ENCODE measurements at places on chromosomes 1 and 21. TPM values are rescaled to one million over a fixed set of nuclear protein-coding genes. Genes with fewer than 3 reads are reported as not detected.
A peak's percentile ranks its signal among the peaks of the same experiment; 100 is the strongest.

DNA sequence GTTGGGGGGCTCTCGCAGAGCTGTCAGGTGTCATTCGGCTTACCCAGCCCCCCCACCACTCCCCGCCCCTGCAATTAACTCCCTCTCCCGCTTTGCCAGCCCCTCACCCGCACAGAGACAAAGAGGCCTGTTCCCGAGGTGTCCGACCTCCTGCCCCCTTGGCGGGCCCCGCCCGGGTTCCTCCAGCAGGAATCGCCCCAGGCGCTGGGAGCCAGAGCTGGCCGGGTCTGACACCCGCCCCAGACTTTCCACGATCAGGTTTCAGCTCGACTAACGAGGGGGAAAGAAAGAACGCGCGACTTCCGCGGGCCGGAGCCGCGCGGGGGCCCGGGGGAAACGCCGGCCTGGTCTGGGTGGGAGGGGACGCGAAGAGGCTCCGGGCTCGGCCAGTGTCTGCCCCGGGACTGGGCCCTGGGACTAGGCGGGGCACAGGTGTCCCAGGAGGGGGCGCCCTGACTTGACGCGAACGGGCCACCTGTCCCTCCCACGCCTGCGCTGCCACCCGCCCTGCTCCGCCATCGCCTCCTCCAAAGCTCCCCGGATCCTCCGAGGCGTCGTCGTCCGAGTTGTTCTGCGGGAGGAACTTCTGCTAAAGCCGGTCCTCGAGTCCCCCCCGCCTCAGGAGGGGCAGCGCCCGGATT lies 36.4 kb upstream of the HHAT start:
- peak; percentile 2 for DNase-seq

DNA sequence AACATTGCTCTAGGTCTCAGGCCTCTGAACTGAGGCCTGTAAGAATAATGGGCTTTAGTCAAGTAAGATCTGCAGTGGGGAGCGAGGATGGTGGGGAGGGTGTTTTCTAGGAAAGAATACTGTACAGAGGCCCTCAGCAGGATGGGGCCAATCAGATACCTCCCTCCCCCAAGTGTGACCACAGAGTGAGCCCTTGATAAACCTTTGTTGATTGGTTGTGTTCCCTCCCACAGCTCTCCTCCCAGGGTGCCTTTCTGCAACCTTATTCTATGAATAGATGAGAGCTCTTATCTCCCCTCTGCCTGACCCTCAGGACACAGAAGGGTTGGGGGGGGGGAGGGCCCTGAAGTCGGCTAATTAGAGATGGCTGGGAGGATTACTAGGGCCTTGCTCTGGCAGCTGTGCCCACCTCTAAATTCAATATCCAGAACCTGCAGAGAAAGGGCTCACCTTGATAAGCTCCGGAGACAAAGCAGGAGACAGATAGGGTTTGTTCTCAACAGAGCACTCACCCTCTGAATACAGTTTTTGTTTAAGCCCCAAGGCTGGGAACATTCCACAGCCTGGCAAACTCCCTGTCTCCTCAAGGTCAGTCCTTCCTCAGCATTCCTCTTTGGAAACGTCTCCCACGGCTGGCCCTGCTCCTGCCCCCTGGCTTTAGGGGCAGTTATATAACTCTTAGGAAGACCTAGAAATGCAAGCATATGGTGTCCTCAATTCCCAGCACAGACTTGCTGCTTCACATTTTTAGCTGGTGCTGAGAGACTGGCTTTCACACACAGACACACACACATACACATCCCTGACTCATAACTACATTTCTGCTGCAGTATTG lies 42.9 kb downstream of the ATP1A1 start:
- no peak for DNase-seq

DNA sequence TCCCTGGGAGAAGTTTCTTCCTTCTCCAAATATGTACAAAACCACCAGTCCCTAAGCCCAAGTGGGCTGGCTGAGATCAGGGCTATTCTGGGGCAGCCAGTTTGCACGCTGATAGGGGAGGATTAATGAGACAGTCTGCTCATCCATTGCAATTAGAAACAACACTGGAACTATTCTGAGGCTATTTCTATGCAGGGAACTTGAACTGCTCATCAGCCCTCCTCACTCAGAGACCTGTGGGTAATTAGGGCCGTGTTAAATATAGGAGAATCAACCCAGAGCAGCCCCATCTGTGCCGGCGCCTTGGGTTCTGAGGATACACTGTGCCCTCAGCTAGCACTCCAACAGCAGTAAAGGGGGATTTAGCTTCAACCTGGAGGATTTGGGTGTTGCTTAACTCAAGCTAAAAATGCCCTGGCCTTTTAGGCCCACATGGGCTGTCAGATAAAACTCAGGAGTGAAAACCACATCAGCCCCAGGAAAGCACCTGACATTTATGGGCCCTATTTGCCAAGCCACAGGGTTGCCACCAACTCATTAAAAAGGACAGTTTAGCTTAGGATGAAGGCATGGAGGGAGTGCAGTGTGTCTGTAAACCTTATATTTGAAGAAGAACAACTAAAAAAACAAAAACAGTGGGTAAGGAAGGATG lies 53.9 kb downstream of the DUSP10 start:
- DNase-seq, result no peak

DNA sequence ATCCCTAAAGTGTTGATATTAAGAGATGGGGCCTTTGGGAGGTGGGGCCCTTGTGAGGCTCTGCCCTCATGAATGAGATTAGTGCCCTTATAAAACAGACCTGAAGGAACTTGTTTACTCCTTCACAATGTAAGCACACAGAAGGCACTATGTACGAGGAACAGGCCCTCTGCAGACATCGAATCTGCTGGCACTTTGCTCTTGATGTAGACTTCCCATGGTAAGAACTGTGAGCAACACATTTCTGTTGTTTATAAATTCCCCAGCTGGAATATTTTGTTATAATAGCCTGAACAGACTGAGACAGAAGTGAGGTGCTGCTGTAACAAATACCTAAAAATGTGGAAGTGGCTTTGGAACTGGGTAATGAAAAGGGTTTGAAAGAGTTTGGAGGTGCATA lies 193.2 kb downstream of the TGFB2 start:
- DNase-seq, result no peak

- no peak for DNase-seq
These were observed 147.7 kb upstream of the IVNS1ABP start for GRCh38 chr1:185464777-185465176.

DNA sequence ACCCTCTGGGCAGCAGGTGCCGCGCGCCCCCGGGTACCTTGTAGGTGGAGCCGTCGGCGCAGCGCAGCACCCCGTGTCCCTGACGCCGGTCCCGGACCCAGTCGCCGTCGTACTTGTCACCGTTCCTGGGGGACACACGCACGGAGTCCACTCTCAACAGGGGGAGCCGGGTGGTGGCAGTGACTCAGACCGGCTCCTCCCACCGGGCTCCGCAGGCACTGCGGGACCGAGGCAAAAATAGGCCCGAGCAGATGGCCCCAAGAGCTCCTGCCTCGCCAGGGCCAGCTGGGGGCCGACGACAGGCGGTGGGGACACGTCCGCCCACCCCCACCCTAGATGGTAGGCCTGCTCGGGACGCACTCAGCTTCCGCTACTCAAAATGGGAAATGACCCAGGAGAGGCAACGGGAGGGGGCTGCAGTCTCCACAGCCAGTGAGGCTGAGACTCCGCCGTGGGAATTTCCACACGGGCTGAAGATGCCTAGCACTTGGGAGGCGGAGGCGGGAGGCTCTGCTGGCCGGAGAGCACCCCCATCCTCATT lies 6.3 kb downstream of the MORN1 start:
- no peak for DNase-seq

- no peak for DNase-seq
These were observed 5.0 kb upstream of the RGS18 start for GRCh38 chr1:192153276-192153675.

DNA sequence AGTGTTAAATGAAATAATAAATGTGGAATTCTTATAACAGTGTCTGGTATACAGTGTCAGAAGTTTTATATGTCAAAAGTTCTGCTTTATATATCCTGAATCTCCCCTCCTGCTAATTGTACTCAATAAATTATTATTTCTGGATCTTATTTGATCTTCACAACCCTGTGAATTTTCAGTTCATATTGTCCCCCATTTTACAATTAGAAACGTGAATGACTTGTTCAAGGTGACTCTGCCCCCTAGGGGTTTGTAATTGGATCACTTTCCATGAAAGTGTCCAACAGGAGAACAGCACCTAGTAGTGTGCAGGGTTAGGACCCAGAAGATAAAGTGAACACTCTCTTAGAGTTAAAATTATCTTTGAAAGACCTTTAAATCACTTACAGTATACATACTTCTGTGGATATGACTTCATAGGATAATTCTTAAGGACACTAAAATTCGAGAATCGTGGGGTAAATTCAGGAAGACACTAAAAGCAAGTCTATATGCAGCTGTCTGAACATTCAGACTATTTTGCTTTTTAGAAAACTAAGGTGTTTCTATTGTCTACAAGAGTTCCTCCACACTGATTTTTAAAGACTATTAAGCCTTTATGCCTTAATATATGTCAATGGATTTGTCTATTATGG lies 4.5 kb upstream of the DDR2 start:
- no peak for DNase-seq

The GIPC2 gene
- polyA plus RNA-seq, result 0.18 TPM

DNA sequence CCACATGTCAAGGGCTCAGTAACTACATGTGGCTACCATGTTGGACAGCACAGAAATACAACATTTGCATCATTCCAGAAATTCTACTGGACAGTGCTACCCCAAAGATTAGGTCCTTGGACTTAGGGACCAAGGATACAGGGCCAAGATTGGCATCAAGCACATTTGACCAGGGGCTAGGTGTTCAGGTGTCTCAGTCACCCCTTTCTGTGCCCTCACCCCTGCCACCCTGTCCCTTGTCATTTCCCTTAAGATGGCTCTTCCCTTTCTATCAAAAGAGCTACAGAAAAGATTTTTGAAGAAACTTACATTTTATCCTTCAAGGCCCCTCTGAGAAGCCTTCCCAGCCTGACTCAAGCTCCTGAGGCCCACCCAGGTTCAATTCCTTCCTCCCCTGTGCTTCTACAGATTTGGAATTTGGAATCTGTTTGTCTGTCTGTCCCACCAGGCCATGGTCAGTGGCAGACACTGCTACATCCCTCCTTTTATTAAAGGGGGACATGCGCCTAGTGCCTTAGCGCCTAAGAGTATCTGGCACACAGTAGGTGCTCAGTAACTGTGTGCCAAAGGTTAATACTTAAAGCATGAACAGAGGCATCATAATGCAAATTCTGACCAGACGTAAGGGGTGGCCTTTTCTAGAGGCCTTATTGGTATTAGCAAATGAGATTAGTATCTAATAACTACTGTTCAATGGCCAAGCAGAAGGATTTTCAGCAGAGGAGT lies 21.4 kb downstream of the CSF1 start:
- no peak for DNase-seq

GRCh38 chr1:18947570-18947969 lies 8.9 kb downstream of the IFFO2 start:
- DNase-seq, result no peak

GRCh38 chr1:209318181-209319056 lies 265.1 kb upstream of the CAMK1G start:
- DNase-seq, result no peak

- no peak for DNase-seq
These were observed 39.5 kb downstream of the LBR start for GRCh38 chr1:225388372-225388771.

DNA sequence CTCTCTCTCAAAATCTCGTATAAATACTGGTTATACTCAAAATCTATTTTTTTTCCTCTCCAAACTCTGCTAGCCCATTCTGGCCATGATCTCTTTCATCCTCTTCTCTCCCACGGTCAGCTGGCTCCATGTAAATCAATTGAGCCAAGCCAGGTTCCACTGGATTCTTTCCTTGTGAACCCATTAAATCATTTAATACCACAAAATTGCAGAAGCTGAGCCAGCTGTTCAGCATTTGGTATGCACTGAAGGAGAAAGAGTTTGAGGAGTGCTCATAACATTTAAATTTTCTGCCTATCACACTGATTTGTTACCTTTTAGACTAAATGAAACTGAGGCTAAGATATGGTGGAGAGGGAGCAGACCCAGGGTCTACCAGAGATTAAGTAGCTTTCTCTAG lies 29.1 kb upstream of the TADA1 start:
- DNase-seq, result no peak

DNA sequence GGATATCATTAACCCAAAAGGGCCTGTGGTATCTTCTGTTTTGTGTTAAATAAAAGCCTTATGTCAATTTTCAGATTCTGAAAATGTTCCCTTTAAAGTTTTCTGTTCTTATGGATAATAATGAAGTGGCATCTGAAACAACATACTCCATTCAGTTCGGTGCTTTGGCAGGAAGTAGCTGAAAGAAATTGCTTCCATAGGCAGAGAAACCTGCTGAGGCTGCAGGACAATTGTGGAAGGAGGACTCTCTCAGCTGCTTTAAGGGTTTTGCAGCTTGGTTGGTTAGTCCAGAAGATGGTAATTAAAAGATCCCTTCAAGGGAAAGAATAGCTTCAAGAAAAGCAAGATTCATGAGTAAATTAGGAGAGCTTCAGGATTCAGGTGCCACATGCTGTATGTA lies 30.5 kb upstream of the NRIP1 start:
- DNase-seq, result no peak

DNA sequence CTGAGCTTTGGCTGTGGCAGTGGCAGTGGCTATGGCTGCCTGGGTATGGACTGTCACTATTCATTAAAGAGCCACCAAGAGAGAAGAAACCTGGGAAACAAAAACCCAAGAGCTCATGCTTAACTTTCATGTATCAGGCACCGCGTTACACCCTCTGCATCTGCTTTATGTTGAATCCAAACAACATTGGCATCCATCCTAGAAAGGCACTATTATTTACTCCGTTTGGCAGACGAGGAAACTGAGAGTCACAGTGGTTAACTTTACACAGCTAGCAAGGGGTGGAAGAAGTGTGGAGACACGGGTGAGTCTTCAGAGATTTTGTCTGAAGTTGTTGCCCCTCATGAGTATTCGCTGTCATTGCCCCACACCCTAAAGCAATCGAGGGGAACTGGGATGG lies 63.8 kb downstream of the PLXNA2 start:
- DNase-seq, result no peak

GRCh38 chr1:43444151-43444828 lies 9.4 kb downstream of the HYI start:
- no peak for DNase-seq

GRCh38 chr1:8238141-8239038 lies 79.5 kb upstream of the SLC45A1 start:
- no peak for DNase-seq

DNA sequence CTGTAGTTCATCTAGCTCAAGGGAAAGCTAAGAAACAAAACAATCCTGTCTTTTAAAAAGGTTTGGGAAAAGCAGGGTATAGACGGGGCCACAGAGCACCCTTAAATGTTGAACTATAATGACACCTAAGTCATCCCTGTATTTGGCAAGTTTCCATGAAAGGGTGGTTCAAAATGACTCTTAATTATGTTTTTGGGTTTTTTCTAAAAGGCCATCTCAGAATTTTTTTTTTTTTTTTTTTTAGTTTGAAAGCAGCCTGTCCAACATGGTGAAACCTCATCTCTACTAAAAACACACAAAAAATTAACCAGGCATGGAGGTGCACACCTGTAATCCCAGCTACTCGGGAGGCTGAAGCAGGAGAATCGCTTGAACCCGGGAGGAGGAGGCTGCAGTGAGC lies 22.2 kb downstream of the TOMM20 start:
- no peak for DNase-seq
